ENCODE measurements at places on chromosomes 16 and 17. TPM values are rescaled to one million over a fixed set of nuclear protein-coding genes. Genes with fewer than 3 reads are reported as not detected.

MPV17L gene
- 0.20 TPM for total RNA-seq

ABCA8 gene
- not detected for total RNA-seq

LGALS9B gene
- total RNA-seq = not detected

- DNase-seq = no peak
- no peak overlapping the region for H3K4me3 ChIP-seq
- no peak overlapping the region for H3K27ac ChIP-seq
- H3K36me3 ChIP-seq = no peaks in the 10 kb centered on the region
- H3K4me1 ChIP-seq = no peaks in the 10 kb centered on the region
- H3K27me3 ChIP-seq = peaks cover 13% of the 10 kb centered on the region
Measured at GRCh38 chr17:83106056-83106588, 26.7 kb downstream of the METRNL start.

- peaks cover 58% of the 10 kb centered on the region for H3K4me1 ChIP-seq
- H3K36me3 ChIP-seq = peaks cover 4% of the 10 kb centered on the region
- peak; percentile 95 for DNase-seq
- H3K4me3 ChIP-seq = peak within 1 kb of the TSS; percentile 95
- H3K27ac ChIP-seq = peak within 1 kb of the TSS; percentile 95
Measured at GRCh38 chr16:56608043-56608875, at the start of gene MT2A. MT2A (plus strand) TSS chr16:56608584; CDS start chr16:56608656, 72 bp downstream.

GRCh38 chr17:39270923-39271322, 45.2 kb upstream of the STAC2 start:
- no peak for DNase-seq
- peak overlapping the region; percentile 27 for H3K27ac ChIP-seq
- no peak overlapping the region for H3K4me3 ChIP-seq
- H3K27me3 ChIP-seq = no peaks in the 10 kb centered on the region
- H3K4me1 ChIP-seq = no peaks in the 10 kb centered on the region

DNA sequence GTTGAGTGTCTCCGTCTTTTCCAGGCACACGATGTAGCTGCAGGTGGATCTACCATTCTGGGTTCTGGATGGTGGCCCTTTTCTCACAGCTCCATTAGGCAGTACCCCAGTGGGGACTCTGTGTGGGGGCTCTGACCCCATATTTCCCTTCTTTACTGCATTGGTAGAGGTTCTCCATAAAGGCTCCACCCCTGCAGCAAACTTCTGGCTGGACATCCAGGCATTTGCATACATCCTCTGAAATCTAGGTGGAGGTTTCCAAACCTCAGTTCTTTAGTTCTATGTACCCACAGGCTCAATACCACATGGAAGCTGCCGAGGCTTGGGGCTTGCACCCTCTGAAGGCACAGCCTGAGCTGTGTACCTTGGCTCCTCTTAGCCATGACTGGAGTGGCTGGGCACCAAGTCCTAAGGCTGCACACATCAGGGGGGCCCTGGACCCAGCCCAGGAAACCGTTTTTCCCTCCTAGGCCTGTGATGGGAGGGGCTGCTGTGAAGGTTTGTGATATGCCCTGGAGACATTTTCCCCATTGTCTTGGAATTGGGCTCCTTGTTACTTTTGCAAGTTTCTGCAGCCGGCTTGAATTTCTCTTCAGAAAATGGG, 14.0 kb downstream of the ABCC1 start:
- H3K27ac ChIP-seq = peak overlapping the region; percentile 98
- peaks cover 67% of the 10 kb centered on the region for H3K36me3 ChIP-seq
- peaks cover 69% of the 10 kb centered on the region for H3K4me1 ChIP-seq
- no peak overlapping the region for H3K4me3 ChIP-seq
- H3K27me3 ChIP-seq = no peaks in the 10 kb centered on the region

DNA sequence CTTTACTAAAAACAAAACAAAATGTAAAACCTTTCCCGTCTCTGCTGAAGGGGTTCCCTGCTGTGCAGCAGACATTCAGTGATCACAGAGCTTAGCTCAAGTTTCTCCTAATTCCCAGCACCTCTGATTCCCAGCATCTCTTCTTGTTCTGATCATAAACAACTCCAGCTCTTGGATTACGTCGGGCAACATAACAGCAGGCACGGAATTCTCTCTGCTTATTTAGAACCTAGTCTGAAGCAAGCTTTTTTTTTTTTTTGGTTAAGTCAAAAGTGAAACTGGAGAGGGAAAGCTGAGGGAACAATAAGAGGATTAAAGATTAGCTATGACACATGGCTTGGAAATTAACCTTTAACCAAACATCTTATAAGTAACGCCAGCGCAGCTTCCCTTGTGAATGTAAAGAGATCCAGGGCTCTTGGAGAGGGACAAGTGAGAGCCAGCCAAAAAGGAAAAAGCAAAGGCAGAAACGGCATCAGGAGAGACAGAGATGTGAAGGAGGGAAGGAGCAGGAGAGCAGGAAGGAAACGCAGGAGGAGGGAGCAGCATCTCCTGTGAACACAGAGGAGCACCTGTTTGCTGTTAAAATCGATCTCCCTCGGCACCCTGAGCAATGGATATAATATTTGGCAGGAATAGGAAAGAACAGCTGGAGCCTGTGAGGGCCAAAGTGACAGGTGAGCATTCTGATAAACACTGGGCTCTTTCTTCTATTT, at the start of gene BCO1:
BCO1 (plus strand) TSS at position 394 of the 716 bp plus-strand sequence; CDS start at position 614, 220 bp downstream.
- no peaks in the 10 kb centered on the region for H3K36me3 ChIP-seq
- H3K27me3 ChIP-seq = no peaks in the 10 kb centered on the region
- DNase-seq = no peak
- no peak within 1 kb of the TSS for H3K27ac ChIP-seq
- peaks cover 6% of the 10 kb centered on the region for H3K4me1 ChIP-seq

NPTX1 gene
- total RNA-seq = 5.3 TPM

DNA sequence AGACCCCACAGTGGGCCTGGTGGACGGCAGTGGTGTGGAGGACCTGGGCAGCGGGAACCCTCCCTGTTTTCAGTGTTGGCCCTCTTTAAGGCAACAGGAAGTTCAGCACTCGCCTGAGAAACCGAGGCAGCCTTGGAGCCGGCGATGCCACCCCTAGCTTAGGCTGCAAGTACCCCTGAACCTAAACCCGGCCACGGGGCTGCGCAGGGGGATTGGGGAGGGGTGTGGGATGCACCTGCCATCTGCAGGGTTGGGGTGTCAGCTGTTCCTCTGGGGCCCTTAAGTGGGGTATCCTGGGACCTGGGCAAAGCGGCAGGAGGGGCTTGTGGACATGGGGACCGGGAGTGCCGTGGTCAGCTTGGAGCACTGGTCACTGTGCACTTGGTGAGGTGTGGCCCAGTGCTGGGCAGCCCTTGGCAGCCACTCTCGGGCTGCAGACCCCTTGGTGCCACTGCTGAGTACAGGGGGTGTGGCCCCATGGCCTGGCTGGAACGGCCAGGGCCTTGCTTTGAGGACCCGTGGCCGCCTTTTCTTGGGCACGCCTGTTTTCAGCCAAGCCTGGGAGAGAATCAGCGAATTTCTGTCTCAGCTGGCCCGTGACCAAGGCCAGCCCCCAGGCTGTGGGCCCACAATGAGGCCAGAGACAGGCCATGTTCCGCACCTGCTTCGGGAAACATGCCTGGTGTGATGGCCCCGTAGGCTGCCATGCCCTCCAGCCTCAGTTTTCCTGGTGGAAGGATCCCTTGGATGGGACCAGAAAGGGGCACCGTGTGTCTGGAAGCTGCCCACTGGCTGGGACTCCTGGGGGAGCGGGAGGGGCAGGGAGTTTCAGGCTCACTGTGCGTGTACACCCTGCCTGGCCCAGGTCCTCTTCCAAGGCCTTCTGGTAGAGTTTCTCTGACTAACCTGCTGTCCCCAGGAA, 4.1 kb upstream of the SLC25A10 start:
- H3K4me3 ChIP-seq = no peak overlapping the region
- peaks cover 36% of the 10 kb centered on the region for H3K4me1 ChIP-seq
- H3K36me3 ChIP-seq = peaks cover 36% of the 10 kb centered on the region
- no peak for DNase-seq
- no peaks in the 10 kb centered on the region for H3K27me3 ChIP-seq

GRCh38 chr16:67457611-67458010, 23.3 kb downstream of the ATP6V0D1 start:
- no peak for DNase-seq
- no peak overlapping the region for H3K27ac ChIP-seq
- H3K36me3 ChIP-seq = no peaks in the 10 kb centered on the region
- no peak overlapping the region for H3K4me3 ChIP-seq
- H3K4me1 ChIP-seq = peaks cover 3% of the 10 kb centered on the region

- H3K27me3 ChIP-seq = peaks cover 11% of the 10 kb centered on the region
- peak; percentile 24 for DNase-seq
Measured at GRCh38 chr17:45740553-45741330, 43.4 kb upstream of the CRHR1 start.

CETP gene
- not detected for total RNA-seq

SNX20 gene
- total RNA-seq = 25.8 TPM

GRCh38 chr17:81523402-81524038, 4.7 kb upstream of the FSCN2 start:
- H3K27me3 ChIP-seq = peaks cover 5% of the 10 kb centered on the region
- H3K4me3 ChIP-seq = no peak overlapping the region
- no peaks in the 10 kb centered on the region for H3K36me3 ChIP-seq
- H3K4me1 ChIP-seq = no peaks in the 10 kb centered on the region
- DNase-seq = no peak

DNA sequence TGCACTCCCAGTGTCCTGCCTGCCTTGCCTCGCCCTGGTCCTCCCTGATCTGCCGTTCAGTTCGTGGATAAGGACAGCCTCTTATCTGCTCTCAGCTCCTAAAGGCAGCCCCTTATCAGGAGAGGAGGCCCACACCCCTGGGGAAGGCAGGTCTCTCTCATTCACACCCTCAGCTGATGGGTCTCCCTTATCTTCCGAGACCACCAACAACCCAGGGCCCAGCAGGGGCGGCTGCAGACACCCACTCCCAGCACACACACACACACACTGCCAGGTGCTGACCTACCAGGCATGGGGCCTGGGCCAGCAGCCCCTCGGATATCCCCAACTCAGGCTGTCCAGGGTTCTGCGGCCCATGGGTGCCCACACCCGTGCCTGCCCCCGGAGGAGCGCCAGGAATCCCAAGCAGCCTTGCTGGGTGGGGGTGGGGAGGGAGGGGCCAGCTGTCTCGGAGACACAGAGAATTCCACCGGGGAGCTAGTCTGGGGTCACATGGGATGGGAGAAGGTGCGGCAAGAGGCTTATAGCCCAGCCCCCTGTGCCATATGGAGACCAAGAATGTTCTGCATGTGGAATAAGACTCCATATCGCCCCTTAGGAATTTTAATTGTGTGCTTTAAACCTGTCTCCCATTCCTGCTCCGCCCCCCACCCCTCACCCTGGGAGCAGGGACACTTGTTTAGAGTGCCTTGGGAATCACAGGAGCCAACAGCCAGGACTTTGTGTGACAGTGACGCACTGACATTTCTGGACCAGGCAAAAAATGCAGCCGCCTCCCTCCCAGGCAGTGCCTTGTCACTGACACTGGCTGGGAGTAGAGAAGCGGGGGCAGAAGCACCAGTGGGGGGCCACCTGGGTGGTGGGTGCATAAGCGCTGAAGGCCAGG, 41.9 kb upstream of the EMP2 start:
- no peak overlapping the region for H3K27ac ChIP-seq
- H3K36me3 ChIP-seq = no peaks in the 10 kb centered on the region
- DNase-seq = no peak
- H3K4me1 ChIP-seq = peaks cover 3% of the 10 kb centered on the region
- H3K4me3 ChIP-seq = no peak overlapping the region

DNA sequence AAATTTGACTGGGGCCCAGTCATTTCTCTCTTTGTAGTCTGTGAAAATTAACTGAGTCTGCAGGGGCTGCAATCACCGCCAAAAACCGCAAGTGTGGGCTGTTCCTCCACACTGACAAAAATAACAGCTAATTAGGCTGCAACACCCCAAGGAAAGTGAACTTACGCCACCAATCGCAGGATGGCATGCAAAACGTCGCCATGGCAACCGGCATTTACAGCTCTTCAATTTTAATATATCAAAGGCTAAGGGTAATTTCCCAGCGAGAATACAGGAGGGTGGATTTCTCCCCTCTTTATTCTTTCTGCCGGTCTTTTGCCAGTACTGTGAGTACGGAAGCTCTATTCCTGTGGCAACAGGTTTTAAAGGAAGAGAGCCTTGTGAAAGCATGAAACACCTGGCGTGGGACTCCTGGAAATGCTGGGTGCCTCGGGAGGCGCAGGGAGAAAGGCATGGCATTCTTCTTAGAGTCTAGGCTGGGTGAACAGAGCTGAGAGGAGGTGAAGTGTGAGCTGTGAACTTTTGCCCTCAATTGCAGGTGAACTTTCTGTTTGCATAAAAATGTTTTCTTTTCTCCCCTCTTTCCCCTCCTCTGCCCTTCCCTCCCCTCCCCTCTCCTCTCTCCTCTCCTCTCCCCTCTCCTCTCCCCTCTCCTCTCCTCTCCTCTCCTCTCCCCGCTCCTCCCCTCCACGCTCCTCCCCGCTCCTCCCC, 399.7 kb downstream of the XYLT1 start:
- no peaks in the 10 kb centered on the region for H3K27me3 ChIP-seq
- peak overlapping the region; percentile 96 for H3K27ac ChIP-seq
- DNase-seq = peak; percentile 84
- no peaks in the 10 kb centered on the region for H3K36me3 ChIP-seq
- peaks cover 25% of the 10 kb centered on the region for H3K4me1 ChIP-seq

- DNase-seq = peak; percentile 8
- no peaks in the 10 kb centered on the region for H3K27me3 ChIP-seq
- H3K4me1 ChIP-seq = peaks cover 5% of the 10 kb centered on the region
- no peak overlapping the region for H3K4me3 ChIP-seq
Measured at GRCh38 chr16:81029930-81030604, 5.6 kb upstream of the ATMIN start.

ABCC6 gene
- not detected for total RNA-seq

All from activated naive CD8-positive, alpha-beta T cell treated with anti-CD3 and anti-CD28 coated beads for 36 hours (primary cell).